ENCODE measurements at places on chromosomes 3 and 15. TPM values are rescaled to one million over a fixed set of nuclear protein-coding genes. Genes with fewer than 3 reads are reported as not detected.

Gene PIK3CA
- total RNA-seq: 28.0 TPM

Gene CAMP
- not detected for total RNA-seq

DNA sequence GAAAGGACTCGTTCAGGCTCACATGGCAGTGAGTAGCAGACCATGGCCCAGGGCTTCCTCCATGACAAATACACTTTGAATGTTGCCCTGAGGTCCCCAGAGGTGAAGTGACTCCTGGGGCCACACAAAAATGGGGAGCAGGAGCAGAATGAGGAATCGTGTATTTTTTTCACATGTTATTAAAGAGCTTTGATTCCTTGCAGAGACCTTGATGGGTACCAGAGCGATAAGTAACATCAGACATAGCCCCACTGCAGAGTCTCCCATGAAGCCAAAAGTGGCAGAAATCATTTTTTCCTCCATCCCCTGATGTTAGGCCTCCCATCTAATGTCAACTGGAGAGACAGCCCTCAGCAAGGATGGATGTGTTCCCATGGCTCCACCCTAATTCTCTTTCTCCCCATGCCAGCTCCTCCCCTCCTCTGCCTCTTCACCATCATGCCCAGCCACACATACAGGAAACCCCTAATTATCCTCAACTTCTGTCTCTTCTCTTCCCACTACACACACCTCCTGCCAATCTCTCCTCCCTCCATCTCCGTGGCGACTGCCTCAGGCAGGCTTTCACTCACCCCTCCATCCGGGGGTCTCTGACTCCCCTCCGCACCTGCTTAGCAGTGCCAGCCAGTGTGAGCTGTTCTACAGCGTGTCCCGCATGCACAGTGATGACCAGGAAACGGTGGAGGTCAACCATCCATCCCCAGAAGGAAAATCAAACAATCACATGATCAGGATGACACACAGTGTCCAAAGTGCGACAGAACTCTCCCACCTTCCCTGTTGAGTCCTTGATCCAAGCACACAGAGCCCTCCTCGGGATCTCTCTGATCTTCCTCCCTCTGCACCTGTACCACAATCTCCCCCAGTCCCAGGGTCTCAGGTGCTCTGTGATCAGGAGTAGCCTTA lies 7.1 kb upstream of the SSUH2 start:
- no peak for DNase-seq

GRCh38 chr3:142613491-142613890 lies 17.3 kb downstream of the PLS1 start:
- DNase-seq: no peak

GRCh38 chr3:152664766-152665165 lies 170.2 kb upstream of the P2RY1 start:
- no peak for DNase-seq

- no peak for DNase-seq
These were observed 35.1 kb downstream of the UBE3A start for GRCh38 chr15:25403771-25404170.

Measured in astrocyte (in vitro differentiated cells and primary cell).